ENCODE measurements at places on chromosomes 12 and 14.
A peak's percentile ranks its signal among the peaks of the same experiment; 100 is the strongest.

DNA sequence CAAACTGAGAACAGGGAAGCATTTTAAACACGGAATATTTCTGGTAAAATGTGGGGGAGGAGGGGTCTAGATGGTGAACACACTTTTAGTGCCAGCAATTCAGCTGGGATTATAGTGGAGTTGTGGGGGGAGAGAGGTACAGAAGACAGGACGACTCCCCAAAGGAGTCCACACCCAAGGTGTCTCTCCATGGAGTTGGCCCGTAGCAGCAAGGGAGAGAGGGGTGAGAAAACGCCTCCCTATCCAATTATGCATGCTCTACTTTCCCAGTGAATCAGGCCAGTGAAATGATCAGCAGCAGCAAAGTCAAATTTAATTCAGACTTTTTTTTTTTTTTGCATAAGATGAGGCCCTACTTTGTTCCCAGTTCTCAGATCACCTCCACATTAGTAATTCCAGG, 38.6 kb downstream of the BTG1 start:
- no peak for DNase-seq

- peak; percentile 3 for DNase-seq
Observed at GRCh38 chr14:78709795-78710557, 539.8 kb downstream of the NRXN3 start.

GRCh38 chr14:99530407-99531155, 49.4 kb downstream of the CCNK start:
- no peak for DNase-seq

DNA sequence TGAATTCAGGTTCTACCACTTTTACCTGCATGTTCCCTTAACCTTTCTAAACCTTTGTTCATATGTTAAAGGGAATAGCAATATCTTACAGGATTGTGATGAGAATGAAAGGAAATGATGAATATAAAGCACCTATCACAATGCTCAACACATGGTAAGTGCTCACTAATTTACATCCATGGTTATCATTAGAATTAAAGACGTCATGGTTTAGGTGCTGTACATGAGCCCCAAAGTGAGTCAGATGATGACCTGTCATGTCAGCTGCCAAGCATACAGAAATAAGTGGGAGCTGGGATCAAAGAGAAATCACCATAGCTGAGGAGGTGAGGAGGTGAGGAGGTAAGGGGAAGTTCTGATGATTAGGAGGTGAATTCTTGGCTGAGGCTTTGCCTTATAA, 135.9 kb upstream of the ATP2B1 start:
- no peak for DNase-seq

DNA sequence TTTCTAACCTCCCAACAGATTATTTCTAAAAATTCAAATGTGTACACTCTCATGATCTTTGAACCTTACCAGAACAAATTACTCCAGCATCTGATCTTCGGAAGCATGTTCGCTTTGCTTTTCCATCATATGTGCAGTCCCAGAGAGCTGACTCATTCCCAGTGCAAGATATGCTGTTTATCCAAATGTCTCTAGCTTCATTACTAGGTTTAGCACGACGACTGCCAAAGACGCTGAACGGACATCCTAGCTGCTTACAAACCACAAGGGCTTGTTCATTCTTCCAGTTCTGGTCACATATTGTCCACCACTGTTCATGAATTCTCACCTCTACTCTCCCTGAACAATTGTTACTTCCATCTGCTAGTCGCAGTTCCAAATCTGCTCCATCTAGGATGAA, 40.5 kb downstream of the CD163L1 start:
- no peak for DNase-seq

GRCh38 chr12:14577344-14577743, 9.7 kb upstream of the PLBD1 start:
- DNase-seq, result peak; percentile 84

- DNase-seq, result no peak
Observed at GRCh38 chr12:115870510-115870909, 407.0 kb downstream of the MED13L start.

DNA sequence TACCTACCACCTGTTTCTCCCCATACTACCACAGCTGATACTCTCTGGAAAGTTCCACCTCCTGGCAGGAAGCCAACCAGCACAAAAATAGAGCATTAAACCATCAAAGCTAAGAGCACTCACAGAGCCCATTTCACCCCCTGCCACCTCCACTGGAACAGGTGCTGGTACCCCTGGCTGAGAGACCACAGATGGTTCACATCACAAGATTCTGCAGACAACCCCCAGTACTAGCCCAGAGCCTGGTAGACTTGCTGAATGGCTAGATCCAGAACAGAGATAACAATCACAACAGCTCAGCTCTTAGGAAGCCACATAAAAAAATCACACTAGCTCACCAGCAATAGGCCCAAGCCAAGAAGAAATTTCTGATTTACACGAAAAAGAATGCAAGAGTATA, 855.2 kb downstream of the FSCB start:
- no peak for DNase-seq

- no peak for DNase-seq
Observed at GRCh38 chr12:117494833-117495655, 133.6 kb upstream of the NOS1 start.

GRCh38 chr12:22539055-22539454, 5.3 kb downstream of the C2CD5 start:
- DNase-seq, result peak; percentile 84

- DNase-seq, result no peak
Observed at GRCh38 chr14:79376557-79376956, 834.7 kb downstream of the DIO2 start.

DNA sequence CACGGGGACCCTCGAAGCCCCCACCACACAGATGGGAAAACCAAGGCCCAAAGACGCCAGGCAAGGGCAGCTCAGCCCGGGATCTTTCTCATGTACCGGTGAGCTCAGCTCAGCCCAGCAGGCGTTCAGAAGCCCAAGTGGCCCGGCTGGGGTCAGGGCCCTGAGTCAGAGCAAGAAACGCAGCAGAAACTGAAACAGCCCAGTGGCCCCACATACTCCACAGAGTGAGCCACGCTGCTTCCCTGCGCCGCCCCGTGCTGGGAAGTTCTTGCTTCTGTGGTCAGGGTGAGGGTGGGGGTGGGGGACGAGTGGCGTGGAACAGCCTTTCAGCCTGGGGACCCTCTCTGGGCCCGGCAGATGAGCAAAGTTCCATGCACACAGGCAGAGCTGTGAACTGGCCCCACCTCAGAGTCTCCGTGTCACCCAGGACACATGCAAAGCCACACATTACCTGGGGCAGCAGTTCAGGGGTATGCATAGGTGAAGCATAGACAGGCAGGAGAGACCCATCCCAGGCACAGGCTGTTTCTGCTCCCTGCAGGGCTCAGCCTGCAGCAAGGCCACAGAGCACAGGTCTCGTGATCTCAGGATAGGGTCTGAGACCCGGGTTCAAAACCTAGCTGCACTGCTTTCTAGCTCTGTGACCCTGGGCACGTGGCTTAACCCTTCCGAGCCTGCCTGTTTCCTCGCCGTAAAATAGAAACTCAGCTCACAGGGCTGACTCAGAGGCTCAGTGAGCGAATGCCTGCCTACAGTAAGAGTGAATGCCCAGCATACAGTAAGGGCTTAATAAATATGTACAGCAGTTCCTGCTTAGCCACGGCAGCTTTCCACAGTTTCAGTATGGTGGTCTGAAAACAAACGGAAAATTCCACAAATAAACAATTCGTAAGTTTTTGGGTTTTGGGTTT, 21.6 kb downstream of the NCOR2 start:
- peak; percentile 69 for DNase-seq

- no peak for DNase-seq
Observed at GRCh38 chr12:109631302-109631701, 57.7 kb downstream of the MVK start.

DNA sequence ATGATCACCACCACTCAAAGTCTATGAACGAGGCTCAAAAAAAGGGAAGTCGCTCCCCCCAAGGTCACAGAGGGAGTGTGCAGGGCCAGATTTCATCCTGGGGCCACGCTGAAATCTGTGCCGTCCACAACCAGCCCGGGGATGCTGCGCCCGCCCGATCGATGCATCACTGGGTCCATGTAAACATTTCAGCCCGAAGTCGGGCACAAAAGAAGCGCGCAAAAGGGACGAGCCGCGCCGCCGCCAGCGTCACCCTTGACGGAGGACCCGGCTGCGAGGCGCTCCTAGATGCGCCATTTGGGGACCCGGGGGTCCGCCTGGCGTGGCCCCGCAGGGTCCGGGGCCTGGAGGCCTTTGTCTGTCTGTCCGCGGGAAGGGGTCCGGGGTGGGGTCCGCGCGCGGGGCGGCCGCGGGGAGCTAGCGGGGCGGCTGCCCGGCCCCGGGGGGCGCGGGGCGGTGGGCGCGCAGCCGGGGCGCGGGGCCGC, 503 bp downstream of the FBXO21 start:
- peak; percentile 68 for DNase-seq

GRCh38 chr12:97168804-97169203, 261.7 kb downstream of the NEDD1 start:
- no peak for DNase-seq

GRCh38 chr14:44151130-44151820, 355.8 kb downstream of the FSCB start:
- DNase-seq, result no peak

- DNase-seq, result peak; percentile 33
Observed at GRCh38 chr14:61470261-61470960, 149.0 kb downstream of the PRKCH start.

GRCh38 chr14:47332939-47333338, 342.5 kb downstream of the MDGA2 start:
- DNase-seq, result peak; percentile 3

- peak; percentile 40 for DNase-seq
Observed at GRCh38 chr14:39988939-39989338, 556.7 kb upstream of the FBXO33 start.

- DNase-seq, result no peak
Observed at GRCh38 chr14:54396183-54396492, 669 bp upstream of the CDKN3 start.

Measured in hematopoietic multipotent progenitor cell treated with erythropoietin and hydrocortisone succinate and interleukin-3 and kit ligand, for 4 days (in vitro differentiated cells).